ENCODE measurements at places on chromosomes 3 and 15.

- no peak for DNase-seq
These were observed 17.8 kb upstream of the SH3BP5 start for GRCh38 chr3:15350141-15350540.

DNA sequence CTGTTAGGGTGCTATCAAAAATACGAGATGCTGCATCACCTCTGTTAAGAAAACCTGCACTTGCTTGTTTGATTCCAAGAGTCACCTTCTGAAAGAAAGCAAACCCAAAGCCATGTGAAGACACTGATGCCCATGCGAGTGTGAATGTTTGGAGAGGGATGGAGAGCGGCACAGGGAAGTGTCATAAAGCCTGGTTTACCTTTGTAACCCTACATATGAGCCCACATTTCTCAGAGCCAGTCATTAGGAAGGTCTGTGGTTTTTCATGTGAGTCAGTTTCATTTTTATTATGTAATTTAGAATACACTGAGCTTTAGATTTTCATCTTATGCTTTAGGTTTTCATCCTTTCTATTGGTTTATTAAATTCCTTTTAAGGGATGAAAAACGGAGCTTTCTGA lies 896.8 kb downstream of the ROBO1 start:
- DNase-seq, result no peak

- DNase-seq, result no peak
These were observed 6.1 kb downstream of the GMPS start for GRCh38 chr3:155876503-155876902.

DNA sequence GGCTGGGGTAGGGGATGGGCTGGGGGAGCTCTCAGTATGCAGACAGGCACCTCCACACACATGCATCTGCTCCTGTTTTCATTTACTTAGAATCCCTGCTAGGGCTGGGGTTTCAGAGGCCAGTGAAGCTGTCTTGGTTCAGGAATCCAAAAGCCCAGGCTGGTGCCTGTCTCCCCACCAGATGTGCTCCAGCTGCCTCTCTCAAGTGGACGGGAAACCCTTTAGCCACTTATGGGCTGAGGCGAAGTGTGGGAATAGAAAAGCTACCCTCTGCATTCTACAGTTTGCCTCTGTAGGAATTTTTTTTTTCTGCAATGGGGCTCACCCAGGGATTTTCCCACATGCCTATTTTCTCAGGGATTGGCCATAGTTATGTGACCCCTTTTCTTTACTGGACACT lies 72.5 kb downstream of the ATP2B2 start:
- DNase-seq, result no peak

- DNase-seq, result no peak
These were observed 29.8 kb downstream of the POMGNT2 start for GRCh38 chr3:43075904-43076661.

- DNase-seq, result no peak
These were observed 54.7 kb downstream of the ADAM10 start for GRCh38 chr15:58694641-58695398.

DNA sequence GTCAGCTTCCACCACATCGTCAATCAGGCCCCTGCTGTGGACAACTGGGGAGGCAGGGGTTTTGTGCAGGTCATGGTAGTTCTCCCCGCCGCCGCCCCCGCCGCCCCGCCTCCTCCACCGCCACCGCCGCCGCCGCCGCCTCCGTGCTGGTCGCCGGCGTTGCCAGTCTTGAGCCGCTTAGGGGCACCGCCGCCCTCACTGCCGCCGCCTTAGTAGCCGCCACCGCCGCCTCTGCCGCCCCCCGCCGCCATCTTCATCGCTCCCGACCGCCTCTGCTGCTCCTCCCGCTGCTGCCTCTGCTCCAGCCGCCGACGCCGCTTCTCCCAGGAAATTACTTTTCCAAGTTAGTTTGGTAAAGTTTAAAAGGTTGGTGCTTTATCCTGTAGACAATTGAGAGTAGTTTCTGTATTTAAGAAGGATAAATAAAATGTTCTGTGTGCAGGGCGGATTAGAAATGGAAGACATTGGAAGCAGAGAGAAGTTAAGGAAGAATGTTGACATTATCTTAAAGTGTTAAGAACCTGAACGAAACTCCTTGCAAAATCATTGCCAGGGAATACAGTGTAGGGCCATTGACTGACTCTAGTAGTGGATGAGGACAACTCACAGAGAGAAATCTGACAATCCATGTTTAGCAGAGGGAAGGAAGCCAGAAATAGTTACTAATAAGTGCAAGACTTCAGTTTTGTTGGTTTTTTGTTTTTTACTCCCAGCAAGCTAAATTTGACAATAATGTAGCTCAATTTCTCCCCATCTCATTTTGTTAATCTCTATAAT lies 53.0 kb upstream of the GOLGA8A start:
- no peak for DNase-seq

DNA sequence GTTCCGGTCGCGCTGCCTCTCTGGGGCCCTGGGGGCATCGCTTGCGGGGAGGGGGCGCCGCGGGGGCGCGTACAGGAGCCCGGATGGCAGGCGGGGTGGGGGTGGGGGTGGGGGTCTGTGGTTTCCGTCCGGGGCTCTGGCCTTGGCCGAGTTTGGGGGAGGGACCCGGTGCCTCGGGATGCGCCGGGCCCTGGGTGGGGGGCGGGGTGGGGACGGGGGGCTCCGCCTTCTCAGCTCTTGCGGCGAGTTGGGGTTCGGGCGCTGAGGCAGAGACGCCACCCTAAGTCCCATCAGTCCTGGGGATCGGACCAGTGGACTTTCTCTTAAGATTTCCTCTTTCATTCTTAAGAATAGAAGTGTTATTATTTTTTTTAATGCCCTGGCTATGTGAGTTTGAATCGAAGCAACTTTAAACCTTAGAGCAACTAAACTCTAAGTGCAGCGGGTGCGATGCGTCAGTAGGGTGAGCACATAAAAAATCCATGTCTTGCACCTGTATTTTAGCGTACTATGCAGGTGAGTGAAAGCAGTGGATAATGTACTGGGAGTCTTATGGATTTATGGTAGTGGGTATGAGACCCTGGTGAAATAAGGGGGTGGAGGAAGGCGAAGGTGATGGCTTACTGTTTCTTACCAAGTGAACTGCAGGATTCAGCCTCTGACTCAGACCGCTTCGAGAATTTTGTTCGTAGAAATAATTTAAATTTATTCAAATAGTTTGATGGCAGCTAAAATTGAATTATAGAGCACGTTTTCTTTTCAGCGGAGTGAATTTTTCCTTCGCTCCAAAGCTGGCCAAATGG lies 762 bp downstream of the CTNNB1 start:
- DNase-seq, result no peak

GRCh38 chr3:9231006-9231405 lies 18.4 kb downstream of the SRGAP3 start:
- DNase-seq, result no peak

DNA sequence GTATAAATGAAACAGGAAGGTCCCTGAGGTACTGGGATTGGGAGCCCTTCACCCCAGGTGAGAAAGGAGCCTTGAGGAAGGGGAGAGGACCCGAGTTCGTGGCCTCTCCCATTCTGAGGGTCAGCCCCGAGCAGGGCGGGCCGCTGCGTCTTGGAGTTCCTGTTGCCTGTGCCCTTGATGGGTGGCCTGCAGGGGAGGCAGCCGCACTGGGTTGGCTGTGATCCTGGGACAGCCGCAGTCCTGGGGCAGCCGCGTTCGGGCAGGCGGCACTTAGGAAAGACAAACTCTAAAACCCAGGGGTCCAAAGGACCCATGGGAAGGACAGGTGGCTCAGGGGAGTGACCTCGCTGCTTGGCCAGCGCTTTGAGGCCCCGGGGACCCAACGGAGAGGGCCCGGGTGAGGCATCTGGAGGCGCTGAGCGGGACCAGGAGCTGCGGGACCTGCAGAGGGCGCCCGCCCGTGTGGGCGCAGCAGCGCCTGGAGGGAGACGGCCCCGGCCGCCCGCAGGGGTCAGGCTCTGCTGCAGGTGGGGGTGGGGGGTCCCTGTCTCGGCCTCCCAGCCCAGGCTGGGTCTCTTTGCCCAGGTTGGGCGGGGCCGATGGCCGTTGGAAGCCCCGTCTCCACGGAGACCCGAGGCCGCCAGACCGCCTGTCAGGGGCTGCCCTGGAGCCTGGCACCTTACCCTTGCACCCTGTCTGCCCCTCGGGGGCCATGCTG lies 65.1 kb downstream of the HMCES start:
- no peak for DNase-seq

- DNase-seq, result no peak
These were observed 30.2 kb downstream of the NR2F2 start for GRCh38 chr15:96360581-96361308.

- DNase-seq, result no peak
These were observed 272.7 kb downstream of the MECOM start for GRCh38 chr3:169390741-169391305.

DNA sequence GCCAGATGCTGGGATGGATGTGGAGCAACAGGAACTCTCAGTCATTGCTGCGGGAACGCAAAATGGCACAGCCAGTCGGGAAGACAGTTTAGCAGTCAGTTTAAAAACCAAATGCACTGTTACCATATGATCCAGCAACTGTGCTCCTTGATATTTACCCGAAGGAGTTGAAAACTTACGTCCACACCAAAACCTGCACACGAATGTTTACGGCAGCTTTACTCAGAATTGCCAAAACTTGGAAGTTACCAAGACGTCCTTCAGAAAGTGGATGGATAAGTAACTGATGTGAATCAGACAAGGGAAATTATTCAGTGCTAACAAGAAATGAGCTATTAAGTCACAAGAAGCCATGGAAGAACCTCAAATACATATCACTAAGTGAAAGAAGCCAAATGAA lies 36.1 kb upstream of the SLC41A3 start:
- no peak for DNase-seq

DNA sequence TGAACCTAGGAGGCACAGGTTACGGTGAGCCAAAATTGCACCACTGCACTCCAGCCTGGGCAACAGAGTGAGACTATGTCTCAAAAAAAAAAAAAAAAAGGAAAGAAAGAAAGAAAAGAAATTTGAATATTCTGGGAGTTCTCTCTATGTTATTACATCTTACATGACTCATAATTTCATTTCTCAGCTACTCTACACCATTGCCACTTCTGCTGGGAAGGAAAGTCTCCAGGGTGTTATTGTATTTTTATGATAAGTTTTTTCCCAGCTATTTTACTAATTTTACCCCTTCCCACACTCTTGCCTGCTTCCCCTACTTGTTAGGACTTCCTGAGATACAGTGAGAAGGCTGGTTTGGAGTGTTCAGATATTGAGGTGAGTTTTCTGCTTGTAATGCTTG lies 69.7 kb upstream of the UMPS start:
- no peak for DNase-seq

- no peak for DNase-seq
These were observed 27.3 kb downstream of the CYP11A1 start for GRCh38 chr15:74340150-74340549.

DNA sequence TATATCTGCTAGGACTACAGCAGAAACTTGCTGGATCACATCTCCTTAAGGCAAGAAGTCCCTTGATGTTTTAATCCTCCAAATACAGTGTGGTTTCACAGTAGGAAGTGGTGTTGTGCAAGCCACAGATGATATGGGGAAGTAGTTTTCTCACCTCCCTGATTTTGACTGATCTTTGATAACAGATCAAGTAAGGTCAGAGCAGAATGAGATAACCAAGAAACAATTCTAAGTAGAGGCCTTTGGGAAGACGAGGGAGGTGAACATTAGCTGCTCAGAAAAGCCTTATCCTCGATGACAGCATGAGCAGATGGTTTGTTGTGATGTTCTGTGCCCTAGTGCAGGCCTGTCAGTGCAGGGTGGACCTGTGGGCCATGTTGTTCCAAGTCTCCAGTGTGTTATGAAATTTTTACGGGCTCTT lies 61.3 kb downstream of the RIOX2 start:
- DNase-seq, result no peak

DNA sequence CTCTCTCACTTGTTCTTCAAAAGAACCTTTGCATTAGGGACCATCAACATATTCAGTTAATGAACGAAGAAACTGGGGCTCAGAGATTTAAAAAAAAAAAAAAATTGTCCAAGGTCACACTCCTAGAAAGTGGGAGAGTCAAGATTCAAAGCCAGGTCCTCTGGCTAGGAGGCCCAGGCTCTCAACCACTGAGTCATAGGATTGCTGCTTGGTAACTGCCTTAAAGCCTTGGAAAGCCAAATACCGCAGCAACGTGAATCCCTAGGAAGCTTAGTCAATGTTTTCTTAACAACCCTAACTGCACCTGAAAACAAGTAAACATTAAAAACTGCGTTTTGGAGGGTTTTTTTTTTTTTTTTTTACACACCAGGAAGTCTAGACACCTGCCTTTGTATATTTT lies 156.8 kb downstream of the WNT5A start:
- no peak for DNase-seq

DNA sequence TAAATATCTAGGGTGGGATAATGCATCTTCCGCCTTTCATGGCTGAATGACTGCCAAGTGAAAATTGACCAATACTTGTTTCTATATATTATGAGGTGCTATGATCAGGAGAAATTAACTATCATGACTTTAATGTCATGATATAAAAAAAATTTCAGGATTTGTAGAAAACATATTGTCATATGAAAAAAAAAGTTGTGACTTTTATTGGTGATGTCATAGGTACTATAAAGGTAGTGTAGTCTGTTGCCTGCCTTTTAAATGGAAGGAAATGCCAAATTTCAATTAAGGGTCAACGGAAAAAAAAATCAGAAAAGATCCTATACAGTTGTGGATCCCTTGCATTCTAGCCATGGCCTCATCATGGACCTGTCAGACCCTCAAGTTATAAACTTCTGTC lies 15.5 kb downstream of the LRRC3B start:
- no peak for DNase-seq

DNA sequence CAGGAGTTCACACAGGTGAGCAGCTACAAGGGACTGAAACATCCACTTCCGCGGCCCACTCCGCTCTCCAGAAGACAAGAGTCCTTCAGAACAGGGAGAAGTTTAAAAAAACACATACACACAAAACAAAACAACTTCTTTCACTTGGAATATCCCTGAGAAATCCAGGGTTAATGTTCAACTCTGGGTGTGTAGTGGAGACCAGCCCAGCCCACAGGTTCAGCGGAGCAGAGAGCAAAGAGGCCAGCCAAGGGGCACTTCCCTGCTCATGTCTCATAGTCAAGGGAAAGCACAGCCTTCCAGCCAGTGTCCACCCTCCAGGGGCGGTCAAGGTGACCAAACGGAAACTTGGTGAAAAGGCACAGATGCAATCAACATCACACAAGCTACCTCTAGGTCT lies 41.6 kb downstream of the WNT5A start:
- DNase-seq, result no peak

GRCh38 chr3:118436697-118437262 lies 597.9 kb downstream of the IGSF11 start:
- DNase-seq, result no peak

DNA sequence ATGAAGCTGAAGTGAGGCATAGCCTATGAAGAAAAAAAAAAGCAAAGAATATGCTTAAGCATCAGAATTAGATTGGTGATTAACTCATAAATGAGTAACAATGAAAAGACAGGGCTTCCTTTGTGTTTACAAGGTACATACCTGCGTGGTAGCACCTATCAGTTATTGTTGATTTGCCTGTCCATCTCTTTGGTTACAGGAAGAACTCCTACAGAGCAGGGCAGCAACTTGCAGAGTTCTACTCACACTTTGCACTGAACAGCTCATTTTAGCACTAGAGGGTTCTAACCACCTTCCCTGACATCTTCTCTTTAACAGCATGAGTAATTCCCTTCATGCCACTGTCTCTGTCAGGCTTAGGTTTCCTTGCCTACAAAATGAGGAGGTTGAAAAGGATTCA lies 166.0 kb downstream of the DPH6 start:
- no peak for DNase-seq

- DNase-seq, result no peak
These were observed 3.3 kb downstream of the ANKRD63 start for GRCh38 chr15:40279437-40280141.

GRCh38 chr3:32435911-32436815 lies 44.5 kb downstream of the CMTM7 start:
- no peak for DNase-seq

- DNase-seq, result no peak
These were observed 22.7 kb downstream of the SACM1L start for GRCh38 chr3:45711931-45712330.

Data from NCI-H2029 treated with DMSO at 0.1 percent for 48 hours (cell line).